ENCODE measurements at places on chromosomes 1 and 21.

DNA sequence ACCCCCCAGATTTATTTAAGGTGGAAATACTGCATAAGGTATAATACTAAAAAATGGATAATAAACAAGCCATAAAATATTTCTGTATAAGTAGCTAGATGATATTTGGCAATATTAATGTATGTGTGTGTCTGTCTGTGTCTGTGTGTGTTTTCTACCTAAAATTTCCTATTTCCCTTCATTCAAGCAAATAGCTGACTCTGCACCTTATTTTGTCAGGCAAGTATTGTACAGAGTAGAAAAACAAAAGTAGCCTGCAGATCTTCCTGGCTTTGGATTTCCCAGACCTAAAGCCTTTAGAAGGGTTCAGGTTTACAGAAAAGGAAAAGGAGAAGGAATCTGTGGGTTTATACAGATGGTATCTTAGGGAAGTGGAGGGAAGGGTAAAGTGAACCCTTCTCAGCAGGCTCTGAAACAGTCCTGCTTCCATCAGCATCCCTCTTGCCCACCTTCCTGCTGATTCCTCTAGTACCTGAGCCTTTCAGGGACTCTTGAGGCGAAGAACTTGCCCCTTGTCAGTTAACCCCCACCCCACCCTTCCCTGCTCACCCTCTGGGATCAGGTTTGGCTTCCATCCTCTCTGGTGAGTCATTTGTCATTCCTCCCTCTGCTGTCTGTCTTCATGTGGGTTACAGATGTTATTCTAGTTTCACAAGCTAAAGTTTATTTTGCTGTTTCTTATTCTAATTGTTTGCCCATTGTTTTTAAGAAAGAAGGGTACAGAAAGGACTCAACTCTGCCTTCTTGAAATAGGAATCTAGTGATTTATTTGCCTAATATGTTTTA, 21.7 kb upstream of the RGS16 start:
- DNase-seq = no peak

DNA sequence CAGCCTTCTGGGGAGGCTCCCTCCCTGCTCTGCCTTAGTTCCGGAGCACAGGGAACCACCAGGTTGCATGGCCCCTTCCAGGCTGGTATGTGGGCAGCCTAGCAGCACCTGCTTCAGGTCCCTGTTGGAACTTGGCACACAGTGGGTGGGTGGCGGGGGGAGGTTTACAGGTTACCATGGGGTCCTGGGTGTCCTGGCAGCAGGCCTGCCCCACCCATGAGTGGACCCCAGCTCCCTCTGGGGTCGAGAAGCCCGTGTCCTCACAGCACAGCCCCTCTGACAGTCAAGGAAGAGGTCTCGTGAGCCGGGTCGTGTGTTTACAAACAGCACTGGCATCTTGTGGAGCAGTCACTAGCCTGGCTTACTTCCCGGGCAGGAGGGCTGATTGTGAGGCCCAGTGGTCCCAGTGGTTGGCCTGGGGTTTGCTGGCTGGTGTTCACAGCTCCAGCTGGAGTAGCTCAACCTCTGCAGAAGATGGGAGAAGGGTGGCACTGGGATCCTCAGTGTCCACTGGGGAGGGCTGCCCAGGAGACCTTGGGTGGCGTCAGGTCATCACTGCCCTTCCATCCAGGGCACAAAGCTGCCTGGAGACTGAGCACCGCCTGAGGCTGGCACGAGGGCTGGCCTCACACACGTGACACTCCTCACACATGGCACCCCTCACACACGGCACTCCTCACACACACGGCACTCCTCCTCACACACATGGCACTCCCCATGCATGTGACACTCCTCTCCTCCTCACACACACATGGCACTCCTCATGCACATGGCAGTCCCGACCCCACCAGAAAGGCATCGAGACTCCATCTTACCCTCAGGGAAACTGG, 100.9 kb downstream of the RIPK4 start:
- DNase-seq = no peak

GRCh38 chr1:92583821-92584760, 97.4 kb upstream of the GFI1 start:
- DNase-seq = no peak

DNA sequence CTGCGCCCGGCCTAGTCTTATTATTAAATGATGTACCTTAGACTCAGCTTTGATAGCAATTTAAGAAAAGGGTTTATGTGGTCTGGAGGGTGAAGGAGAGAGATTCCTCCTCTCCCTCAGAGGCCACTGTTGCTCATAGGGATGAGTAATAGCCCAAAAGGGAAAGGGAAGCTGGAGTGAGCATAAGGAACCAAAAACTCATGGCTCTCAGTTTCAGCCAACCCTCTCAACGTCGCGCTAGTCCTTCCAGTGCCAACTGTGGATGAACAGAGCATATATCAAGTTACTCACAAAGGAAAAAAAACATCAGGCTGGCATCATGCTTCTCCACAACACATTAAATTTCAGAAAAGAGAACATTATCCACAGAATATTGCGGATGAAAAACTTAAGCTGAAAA, 8.3 kb upstream of the GPR89B start:
- DNase-seq = no peak

GRCh38 chr1:82927753-82928152, 1071.2 kb downstream of the TTLL7 start:
- DNase-seq = no peak

- no peak for DNase-seq
Observed at GRCh38 chr21:46368533-46369285, 44.8 kb downstream of the PCNT start.

DNA sequence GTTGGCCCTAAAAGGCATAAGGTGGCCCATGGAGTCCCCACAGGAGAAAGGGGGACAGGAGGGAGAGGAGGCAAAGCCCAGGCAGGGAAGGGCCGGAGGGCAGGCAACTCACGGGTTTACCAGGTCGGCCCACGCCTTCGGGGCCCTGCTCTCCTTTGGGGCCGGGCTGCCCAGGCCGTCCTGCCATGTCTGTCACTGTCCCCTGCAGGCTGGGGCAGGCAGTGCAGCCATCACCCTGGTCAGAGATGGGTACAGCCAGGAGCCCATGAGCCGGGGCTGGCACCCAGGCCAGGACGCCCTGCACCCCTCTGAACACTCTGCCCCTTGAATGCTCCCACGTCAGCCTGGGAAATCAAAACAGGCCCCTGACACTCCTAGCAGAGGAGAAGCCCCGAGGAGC, 19.8 kb downstream of the COL16A1 start:
- DNase-seq = no peak

DNA sequence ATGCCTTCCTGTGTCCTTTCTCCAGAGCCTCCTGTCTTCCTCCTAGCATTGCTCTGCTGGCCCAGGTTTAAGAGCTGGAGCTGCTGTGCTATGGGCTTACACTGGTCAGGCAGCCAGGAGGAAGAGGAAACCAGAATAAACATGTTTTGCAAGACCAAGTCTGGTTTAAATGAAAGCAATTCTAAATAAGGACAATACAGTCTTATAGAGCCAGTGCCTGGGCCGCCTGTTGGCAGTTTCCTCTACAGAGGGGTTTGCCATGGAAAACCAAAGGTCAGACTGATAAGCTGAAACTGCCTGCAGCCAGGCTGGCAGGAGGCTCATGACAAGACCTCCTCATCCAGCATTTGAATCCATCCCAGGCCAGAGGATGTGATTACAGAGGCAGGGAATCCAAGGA, 92.9 kb upstream of the FGGY start:
- no peak for DNase-seq

GRCh38 chr1:175787881-175788280, 44.5 kb upstream of the TNR start:
- DNase-seq = no peak

DNA sequence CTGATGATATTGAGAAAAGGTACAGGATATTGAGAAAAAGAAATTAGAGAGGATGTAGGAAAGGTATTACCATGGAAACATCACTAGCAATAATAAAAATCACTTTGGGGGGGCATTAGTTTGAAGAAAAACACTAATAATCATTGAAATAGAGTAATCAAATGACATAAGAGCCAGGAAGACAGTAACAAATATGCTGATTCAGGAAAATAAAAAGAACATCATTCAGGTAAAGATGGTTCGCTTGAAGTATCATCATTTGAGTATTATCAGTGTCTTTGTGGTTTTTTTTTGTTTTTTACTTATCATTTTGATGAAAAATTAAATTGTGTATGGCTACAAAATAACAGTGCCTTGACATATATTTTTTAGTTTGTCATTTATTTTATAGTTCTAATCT, 164.5 kb downstream of the IFI44 start:
- DNase-seq = no peak

- DNase-seq = no peak
Observed at GRCh38 chr21:42981214-42981523, 6.8 kb downstream of the PKNOX1 start.
